Activated CD8-positive, alpha-beta memory T cell treated with anti-CD3 and anti-CD28 coated beads for 4 hours (primary cell): ENCODE measurements at places on chromosomes 6 and 20.

- DNase-seq: no peak
These were observed 37.5 kb downstream of the SASH1 start for GRCh38 chr6:148379966-148380713.

GRCh38 chr20:9301129-9302090 lies 213.0 kb upstream of the LAMP5 start:
- DNase-seq: no peak

- no peak for DNase-seq
These were observed 145.3 kb upstream of the ECI2 start for GRCh38 chr6:4280707-4281106.

DNA sequence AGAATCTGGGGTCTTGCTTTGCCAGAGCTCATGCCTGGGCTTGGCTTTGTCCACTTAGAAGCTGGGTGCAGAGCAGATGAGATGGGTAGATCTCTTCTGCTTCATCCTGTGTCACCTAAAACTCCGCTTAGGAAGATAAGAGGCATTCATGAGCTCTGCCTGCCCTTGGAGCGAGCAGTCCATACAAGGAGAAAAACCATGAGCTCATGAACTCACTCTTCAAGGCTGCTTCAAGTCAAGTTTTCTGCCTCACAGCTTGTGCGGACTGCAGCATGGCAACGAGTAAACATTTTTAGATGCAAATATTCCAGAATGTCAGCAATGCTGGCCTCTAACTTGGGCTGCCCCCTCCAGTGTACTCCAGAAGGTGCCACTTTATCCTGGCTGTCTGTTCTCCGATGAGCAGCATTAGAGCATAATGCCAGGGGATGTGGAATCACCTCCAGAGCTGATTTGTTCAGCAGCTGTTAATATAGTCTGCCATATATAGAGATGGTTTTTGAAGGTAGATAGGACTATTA lies 10.7 kb upstream of the UQCC2 start:
- DNase-seq: no peak

GRCh38 chr6:53049415-53049814 lies 15.8 kb upstream of the FBXO9 start:
- DNase-seq: no peak

DNA sequence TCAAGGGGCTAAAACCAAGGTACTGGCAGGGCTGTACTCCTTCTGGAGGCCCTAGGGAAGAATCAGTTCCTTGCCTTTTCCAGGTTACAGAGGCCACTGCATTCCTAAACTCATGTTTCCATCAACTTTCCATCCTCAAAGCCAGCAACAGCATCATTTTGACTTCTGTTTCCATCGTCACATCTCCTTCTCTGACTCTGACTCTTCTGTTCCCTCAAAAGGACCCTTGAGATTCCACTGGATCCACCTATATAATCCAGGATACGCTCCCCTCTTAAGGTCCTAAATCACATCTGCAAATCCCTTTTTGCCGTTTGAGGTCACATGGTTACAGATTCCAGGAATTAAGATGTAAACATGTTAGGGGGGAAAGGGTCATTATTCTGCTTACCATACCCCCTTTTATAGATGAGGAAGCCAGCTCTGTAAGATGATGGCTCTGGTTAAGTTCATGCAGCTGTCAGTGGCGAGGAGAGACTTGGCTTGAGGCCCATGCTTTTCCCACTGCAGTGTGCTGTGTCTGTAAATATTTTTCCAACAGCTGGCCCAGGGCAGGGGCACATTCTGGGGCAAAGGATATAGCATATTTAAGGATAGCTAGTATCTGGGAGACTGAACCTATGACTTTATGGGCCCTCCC lies 114.6 kb downstream of the TNFRSF21 start:
- DNase-seq: no peak

- DNase-seq: no peak
These were observed 14.7 kb downstream of the NTSR1 start for GRCh38 chr20:62723351-62723750.

DNA sequence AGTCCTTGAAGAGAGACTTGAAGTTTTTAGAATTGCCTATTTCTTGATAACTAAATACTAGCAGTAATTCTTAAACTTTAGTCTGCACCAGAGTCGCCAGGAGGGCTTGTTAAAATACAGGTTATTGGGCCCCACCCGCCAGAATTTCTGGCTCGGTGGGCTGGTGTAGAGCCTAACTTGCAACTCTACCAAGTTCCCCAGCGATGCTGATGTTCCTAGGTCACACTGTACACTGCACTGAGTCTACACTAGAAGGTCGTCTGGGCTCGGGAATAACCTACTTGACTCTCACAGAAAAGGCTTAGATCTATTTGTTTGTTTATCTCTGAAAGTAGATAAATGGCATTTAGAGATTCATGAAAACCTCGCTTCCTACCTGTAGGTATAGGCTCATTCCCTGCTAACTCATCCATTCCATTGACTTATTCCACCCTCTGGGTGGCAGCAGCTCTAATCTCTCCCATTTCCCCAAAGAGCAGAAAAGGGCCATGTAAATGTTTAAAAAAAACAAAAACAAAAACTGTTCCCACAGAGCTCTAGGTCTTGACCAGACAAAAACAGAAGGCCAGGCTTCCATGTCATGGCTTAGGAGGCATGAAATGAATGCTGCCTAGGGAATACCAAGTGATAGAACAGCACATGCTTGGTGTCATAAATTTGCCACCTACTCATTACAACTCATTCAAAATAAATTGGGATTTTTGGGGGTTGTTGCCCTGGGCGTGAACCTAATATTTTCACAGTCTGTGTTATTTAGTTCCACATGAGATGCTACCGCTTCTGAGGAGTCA lies 292.1 kb downstream of the ADGB start:
- no peak for DNase-seq

DNA sequence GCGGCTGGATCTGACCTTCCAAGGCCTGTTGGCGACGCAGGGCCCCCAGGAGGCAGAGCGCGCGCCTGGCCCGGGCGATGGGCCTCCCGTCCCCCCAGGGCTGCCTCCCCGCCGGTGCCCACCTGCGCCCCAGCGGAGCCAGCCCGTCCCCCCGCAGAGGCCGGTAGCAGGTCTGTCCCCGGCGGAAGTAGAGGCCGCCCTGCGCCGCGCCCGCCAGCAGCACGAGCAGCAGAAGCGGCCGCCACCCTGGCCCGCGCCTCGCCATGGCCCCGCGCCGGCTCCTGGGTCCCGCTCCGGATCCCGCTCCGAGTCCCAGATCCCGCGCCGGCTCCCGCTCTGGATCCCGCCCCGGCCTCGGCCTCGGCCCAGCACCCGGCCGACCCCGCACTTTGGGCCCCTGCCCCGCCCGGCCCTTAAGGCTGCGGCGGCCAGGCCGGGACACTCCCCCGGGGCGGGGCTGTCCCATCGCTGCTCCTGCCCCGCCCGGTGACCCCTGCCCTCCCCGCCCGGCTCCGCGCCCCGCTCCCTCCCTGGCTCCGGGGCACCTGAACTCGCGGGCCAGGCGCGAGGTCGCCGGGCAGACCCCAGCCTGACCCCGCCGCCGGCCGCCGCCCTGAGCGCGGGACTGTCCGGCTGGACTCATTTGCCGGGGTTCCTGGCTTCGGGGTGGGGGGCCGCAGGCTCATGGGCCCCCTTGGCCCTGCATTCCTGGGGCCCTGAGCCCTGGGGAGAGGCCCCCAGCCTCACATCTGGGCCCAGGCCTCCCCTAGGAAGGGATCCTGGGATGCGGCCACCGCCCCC lies at the start of gene CTSZ:
Gene CTSZ (minus strand): TSS at position 391 of the 801 bp plus-strand sequence. CDS start 126 bp downstream, at position 265.
- DNase-seq: no peak

GRCh38 chr20:64048402-64049044 lies 916 bp downstream of the SOX18 start:
- DNase-seq: no peak

- DNase-seq: no peak
These were observed 11.4 kb upstream of the TSPYL4 start for GRCh38 chr6:116265041-116265829.

- no peak for DNase-seq
These were observed 311.6 kb downstream of the CDC5L start for GRCh38 chr6:44699082-44699481.

GRCh38 chr6:109076377-109076776 lies 18.3 kb downstream of the SESN1 start:
- no peak for DNase-seq

DNA sequence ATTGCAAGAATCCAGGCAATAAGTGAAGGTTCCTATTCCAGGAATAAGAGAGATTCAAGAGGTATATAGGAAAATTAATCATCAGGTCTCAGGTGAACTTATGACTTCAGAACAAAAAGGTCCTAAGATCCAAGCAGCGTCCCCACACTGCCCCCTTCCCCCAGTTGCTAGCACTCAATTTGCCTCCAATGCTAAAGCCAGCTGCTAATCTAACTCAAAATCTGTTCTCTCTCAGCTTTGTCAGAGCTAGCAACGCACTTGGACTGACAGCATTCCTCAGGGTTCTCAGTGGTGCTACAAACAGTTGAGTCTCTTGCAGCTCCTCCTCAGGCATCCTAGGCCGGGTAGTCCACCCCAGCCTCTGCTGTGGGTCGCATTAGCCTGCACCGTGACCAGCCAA lies 148.3 kb downstream of the RFX6 start:
- DNase-seq: no peak

DNA sequence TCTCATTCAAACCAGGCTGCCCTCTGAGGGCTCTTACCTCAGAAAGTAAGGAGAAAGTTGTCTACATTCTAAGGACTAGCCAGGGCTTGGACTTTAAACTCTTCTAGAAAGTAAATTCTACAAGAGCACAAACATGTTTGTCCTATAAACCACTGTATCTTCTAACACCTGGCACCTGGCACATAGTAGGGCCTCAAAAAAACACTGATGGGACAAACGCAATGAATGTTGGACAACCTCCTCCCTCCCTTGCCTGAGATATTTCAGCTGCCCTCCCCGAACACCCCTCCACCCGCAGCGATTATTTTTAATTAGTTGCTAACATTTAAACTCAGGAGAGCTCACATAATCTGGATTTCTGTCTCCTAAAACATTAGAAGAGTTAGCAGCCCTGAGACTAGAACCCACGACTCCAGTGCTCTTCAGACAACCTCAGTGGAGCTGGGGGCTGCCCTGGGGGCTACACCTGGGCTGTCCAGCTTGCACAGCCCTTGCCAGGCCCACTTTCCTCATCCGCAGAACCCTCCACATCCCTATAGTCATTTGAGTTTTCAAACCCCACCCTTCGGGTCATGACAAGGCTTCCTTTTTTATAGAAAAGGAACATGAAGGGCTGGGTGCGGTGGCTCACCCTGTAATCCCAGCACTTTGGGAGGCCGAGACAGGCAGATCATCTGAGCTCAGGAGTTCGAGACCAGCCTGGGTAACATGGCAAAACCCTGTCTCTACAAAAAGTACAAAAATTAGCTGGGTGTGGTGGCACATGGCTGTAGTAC lies 4.9 kb downstream of the HCK start:
- no peak for DNase-seq

DNA sequence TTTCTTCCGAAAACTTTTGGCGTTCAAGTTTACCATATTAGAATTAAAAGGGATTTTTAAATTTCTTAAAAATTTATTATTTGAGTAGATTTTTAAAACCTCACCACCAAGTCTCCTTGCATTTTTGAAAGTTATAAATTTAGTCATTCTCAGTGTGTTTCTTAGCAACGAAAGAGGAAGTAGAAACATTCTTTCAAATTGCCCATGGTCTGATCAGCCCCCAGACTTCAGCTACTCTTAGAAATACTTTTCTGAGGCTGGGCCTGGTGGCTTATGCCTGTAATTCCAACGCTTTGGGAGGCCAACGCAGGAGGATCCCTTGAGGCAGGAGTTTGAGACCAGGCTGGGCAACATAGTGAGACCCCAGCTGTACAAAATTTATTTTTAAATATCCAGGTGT lies 15.1 kb upstream of the RTF2 start:
- DNase-seq: no peak

DNA sequence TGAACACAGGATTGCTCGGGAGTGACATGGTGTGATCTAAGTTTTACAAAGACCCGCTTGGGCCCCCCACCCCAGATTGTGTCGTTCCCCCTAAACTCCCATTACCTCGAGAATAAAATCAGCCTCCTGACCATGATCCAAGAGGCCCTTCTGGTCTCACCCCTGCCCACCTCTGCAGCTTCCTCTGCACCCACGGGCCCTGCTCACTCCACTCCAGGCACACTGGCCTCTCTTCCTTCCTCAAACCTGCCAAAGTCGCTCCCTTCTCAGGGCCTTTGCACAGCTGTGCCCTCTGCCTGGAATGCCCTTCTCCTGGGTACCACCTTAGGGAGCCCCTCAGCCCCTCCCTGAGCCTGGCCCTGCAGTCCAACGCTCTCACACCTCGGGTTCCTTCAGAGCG lies 17.9 kb downstream of the TGM2 start:
- no peak for DNase-seq

GRCh38 chr6:135209803-135210202 lies 28.7 kb downstream of the MYB start:
- DNase-seq: no peak

GRCh38 chr20:51419231-51419630 lies 123.3 kb downstream of the NFATC2 start:
- no peak for DNase-seq

DNA sequence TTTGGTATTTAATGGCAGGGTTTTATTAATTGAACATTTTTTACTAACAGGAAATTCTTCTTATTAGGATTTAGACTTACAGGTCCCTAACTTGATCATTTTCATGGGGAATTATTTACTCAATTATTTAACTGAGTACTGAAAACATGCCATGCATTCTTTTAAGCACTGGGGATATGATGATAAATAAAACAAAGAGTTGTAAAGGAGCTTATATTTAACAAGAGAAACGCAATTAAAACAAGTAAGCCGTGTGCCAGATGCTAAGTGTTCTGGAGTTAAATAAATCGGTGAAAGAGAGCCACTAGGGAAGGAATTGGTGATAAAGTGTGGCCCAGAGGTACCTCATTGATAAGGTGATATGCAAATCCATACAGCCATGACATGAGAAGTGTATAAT lies 214.2 kb upstream of the HTR1E start:
- no peak for DNase-seq

DNA sequence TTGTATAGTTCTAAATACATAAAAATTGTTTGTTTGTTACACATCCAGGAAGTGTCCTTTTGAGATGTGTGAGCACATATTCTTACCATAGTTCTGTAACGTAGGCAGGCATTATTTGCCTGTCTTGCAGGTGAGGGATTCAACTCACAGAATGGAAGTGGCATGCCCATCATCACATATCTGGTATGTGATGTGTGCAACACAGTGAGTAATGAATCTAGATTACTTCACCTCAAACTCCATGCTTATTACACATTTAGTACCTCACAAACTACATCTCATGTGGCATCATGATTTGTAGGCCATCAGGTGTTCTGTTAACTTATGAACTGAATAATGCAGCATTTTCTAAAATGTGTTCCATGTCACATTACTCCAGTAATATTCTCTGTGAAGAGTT lies 181.6 kb downstream of the PLCB4 start:
- no peak for DNase-seq

DNA sequence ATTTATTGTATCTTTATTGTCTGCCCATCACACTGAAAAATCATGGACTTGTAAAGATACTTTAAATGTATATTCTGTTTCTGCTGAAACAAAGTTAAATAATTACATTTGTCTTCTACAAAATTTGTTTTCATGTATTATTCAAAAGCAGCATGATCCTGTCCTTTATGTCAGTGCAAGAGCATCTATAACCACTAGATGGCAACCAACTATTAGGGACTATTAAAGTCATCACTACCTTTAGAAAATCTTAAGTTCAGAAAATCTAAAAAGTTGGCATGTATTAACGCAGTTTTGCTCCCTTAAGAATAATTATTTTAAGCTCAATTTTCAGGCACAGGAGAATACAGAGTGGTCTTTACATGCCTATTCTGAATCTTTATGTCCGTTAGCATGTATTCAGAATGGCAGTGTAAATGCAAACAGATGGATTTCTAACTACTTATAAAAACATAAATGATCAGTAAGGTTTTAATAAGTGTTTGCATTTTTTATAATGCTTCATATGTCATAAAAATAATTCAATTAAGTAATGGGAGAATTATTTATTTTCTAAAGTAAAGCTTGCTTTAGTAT lies 17.8 kb downstream of the TMEM30A start:
- no peak for DNase-seq
